ENCODE measurements at places on chromosomes 5 and 9.

DNA sequence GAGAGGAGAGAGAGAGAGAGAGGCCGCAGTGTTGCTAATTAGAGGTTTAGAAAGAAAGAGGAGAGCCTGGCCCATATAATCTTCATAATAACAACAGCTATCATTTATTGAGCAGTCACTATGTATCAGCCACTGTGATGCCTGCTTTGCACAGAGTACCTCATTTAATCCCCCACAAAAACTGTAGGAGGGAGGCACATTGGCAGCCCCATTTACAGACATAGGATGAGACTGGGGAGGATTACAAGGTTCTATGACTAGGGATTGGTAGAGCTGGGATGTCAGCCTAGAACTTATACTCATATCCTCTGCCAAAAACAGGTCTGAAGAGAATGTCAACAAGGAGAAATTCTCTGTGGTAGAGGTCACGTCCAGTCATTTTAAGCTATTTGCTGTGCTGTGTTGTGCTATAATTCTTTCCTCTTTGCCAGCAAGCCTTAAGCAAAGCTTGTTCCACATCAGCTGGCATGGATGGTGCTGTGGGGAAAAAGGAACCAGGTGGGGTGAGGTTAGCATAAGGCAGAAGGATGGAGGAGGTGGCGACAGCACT lies 6.7 kb upstream of the GCNT4 start:
- no peak for DNase-seq

GRCh38 chr5:13941468-13941867 lies 3.0 kb downstream of the DNAH5 start:
- no peak for DNase-seq

DNA sequence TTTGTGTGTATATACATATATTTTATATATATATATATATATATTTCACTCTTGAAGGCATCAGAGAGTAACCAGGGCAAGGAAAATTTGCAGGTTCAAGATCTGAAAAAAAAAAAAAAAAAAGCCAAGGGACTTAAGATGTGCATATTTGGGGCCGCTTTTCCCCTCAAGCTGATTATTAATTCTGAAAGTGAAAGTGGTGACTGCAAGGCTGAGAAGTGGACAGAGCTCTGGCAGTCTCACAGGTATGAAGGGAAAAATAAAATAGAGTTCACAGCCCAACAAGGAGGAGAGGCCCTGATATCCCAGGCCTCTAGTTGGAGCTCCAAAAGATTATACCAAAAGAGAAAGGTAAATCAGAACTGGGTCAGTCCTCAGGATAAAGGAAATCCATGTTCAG lies 234.4 kb upstream of the GAS1 start:
- DNase-seq: no peak

- peak; percentile 61 for DNase-seq
These were observed 12.2 kb upstream of the ALDH1B1 start for GRCh38 chr9:38380230-38380871.

DNA sequence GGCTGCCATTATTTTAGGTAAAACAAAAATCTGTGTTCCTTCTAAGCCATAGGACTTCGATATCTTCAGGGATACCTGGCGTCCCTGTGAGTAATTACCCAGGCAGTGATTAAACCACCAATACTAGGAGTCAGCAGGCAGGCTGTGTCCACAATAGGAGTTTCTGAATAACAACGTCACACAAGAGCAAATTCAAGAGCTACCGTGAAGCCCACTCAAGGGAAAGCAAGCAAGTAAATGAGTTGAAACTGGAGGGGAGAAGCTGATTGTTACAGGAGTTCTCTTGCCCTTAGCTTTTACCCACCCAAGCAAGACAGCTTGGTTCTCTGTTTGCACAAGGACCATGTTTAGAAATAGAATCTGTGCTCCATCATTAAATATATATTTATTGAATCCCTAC lies 50.8 kb downstream of the SEMA5A start:
- DNase-seq: no peak

GRCh38 chr5:159456722-159457465 lies 126.6 kb upstream of the IL12B start:
- peak; percentile 31 for DNase-seq

- no peak for DNase-seq
These were observed 1.6 kb downstream of the DEPDC1B start for GRCh38 chr5:60698336-60698735.

DNA sequence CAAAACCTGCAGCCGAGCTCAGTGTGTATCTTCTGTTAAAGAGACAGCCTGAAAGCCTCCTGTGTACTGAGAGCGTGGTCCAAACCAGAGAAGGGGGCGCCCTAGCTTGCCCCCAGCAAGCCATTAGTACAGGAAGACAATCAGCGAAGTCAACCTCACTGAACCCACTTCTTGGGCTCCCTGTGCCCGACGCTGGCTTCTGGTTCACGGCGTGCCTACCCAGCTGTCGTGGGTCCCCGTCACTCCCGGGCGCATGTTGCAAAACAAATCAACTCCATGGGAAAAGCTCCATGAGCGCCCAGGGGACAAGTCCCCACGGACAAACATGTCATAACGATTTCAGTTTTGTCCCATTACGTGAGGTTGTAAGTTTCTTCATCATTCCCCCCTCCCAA lies 326.9 kb downstream of the SH3GL2 start:
- DNase-seq: no peak

DNA sequence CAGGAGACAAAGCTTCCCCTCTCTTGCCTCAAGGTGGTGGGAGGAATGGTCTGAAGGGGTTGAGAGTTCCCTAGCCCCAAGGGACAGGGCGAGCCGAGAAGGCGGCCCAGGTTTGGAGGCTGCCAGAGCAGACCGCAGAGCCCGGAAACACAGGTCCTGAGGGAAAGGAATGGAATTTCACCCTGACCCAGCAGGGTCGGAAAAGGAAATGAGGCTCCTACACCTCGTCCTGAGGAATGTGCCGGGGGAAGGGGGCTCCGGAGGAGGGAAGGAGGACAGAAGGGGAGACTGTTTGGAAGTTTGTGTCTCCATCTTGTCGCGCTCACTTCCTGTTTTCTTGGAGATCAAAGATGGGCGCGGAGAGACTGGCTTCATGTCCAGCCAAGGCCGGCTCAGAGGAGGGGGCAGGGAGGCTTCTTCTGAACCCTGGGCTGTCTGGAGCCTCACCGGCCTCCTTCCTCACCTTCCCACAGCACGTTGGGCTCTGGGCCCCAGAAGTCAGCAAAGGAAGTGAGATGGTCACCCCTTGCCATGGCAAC lies 9.6 kb downstream of the ENG start:
- DNase-seq: no peak

GRCh38 chr5:51148437-51148836 lies 234.8 kb upstream of the ISL1 start:
- DNase-seq: no peak
